ENCODE measurements at places on chromosomes 1 and 21.

GRCh38 chr1:228837817-228838716, 102.8 kb downstream of the RHOU start:
- peak; percentile 84 for DNase-seq

- DNase-seq = no peak
These were observed 1634.7 kb upstream of the B3GALT2 start for GRCh38 chr1:194821091-194821490.

DNA sequence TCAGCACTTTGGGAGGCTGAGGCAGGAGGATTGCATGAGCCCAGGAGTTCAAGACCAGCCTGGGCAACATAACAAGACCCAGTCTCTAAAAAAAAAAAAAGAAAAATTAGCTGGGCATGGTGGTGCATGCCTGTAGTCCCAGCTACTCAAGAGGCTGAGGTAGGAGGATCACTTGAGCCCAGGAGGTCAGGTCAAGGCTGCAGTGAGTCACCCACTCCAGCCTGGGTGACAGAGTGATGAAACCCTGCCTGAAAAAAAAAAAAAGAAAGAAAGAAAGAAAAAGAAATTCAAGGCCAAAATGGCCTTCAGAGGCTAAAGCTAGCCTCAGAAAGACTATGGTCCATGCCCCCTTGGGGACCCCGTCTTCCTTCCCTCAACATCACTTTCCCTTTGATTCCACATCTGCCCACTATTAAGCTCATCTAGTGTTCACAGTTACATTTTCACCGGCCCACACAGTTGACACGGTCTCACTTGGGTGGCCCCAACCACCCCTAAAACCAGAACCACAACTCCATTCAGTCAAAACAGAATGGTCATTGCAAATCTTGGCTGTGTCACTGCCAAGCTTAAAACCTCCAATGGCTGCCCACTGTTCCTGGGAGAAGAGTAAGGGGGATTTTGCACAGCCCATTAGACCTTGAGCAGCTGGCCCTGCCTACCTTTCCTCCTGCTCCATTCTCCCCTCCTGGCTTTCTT, 2.1 kb upstream of the CAPN8 start:
- DNase-seq = no peak

- DNase-seq = no peak
These were observed 2.0 kb downstream of the SLC1A7 start for GRCh38 chr1:53140451-53140850.

All from NCI-H226 (cell line).